ENCODE measurements at places on chromosomes 7 and 10. TPM values are rescaled to one million over a fixed set of nuclear protein-coding genes. Genes with fewer than 3 reads are reported as not detected.

- DNase-seq: peak; percentile 6
These were observed 9.0 kb upstream of the EBF3 start for GRCh38 chr10:129972966-129973673.

DNA sequence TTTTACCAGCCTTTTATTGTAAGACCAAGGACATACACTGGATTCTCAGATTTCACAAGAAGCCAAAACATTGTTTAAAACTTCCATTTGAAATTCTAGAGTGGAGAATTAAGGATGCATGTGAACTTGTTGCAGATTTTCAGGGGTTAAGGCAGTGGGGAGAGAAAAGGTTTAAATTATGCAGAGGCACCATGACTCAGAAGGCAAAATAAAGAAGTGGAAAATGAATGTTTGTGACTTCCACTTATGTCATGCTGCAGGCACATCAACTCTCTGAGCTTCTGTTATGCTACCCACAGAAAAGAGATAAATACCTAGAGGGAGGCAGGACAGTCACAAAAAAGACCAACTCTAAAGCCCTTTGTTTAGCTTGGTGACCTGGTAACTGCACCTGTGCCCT is 84.4 kb upstream of the BET1 start:
- DNase-seq: no peak

The FKBP6 gene
- total RNA-seq: not detected

- DNase-seq: no peak
These were observed 56.6 kb upstream of the ANK3 start for GRCh38 chr10:60446070-60446833.

GRCh38 chr10:69068549-69068948 is 19.4 kb upstream of the SRGN start:
- no peak for DNase-seq

DNA sequence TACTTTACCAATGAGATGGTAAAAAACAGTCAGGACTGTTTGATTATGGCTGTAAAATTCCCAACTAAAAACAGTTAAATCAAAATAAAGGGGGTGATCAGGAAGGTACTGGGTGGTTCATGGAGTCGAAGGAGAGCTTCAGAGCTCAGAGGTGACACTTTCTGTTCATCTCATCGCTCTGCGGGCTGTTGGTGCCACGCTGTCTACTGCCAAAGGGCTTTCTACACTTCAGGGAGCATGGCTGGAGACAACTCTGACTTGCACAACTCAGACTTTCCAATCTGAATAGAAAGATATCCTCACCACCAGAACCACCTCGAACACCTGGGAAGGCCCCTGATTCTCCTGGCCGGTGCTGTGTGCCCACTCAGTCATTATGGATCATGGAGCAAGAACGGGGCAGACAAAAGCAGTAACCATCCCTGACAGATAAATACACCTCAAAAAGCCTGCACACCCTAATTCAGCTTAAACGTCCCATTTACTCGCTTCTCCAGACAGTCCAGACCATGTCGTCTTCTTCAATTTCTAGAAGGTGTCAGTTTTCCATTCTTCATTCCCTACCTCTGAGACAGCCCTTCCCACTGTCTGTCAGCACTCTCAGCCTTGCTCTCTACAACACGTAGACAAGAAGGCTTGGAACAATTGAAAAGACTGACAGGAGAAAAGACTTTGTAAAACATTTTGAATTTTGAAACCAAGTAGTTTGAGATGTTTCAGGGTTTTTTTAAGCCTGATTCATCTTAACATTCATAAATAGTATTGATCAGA is 348.7 kb upstream of the NFE2L3 start:
- no peak for DNase-seq

DNA sequence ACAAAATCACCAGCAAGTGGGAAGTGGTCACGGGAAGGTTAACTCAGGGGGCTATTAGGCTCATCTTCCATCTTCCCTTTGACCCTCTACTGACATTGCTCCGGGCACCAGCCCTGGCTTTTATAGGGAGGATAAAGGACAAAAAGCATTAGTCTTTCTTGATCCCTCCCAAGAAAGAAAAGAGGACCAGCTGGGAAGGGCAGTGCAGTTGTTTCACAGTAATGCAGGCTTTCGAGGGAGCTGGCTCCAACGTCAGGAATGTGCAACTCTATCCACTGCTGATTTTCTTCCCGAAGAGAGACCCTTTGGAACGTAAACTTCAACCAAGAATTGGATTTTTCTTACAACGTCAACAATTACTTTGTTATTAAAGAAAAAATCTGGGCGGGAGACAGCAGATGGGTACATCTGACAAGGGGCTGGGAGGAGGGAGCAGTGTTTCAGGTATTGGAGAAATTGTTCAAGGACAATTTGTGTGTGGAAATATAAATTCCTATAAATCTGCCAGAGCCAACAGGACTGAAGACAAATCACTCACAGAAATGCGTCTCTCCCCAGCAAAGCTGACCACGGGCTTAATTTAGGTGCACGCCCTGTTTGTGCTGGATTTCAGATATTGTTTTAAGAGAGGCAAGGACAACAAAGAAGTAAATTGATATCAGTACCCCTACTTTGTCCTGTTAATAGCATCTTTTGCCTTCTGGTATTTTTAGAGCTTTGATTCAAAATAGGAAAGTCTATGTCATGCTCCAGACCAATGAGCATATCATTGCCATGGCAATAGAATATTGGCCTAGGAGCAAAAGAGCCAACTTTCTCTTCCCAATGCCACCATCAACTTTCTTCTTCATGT is 23.4 kb upstream of the ARID5B start:
- DNase-seq: no peak

- DNase-seq: no peak
These were observed 11.7 kb upstream of the MKI67 start for GRCh38 chr10:128137877-128138276.

DNA sequence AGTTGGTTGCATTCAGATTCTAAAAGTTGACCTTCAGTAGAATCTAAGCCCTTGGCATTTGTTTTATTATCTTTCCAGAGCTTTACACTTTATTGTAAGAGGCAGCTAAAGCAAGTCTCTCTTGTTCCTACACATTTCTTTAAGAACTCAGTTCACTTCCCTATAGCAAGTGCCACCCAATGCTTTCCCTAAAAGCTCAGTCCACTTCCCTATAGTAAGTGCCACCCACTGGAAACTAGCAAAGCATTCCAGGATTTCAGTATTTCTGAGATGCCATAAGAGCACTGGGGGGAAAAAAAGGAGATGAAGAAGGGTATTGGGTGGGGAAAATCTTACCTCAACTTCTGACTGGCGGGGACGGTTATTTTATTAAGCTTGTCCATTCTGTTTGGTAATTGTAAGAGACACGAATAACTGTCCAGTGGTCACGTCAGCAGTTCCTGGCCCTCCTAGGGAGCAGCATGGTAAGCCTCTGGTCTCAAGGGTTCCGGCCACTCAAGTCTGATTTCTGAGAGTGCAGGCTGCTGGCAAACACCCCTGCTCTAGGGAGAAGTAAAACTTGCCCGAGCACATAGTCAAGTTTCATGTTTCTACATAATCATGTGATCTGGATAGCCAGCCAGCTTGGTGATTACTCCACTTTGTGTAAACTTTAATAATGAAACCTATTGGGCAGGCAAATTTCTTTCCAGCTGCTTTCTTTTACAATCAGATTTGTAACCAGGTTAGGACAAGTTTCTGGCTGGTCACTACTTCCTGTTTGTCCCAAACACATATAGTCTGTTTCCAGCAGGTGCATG is at the start of gene BLNK:
BLNK (minus strand) TSS at position 554 of the 800 bp plus-strand sequence; CDS start at position 383, 171 bp downstream.
- no peak for DNase-seq

- no peak for DNase-seq
These were observed 49.1 kb downstream of the ASB4 start for GRCh38 chr7:95534796-95535195.

- DNase-seq: no peak
These were observed 438.6 kb downstream of the TNS3 start for GRCh38 chr7:47143339-47143738.

The EMX2 gene
- 2.0 TPM for total RNA-seq

The UNCX gene
- total RNA-seq: not detected

- no peak for DNase-seq
These were observed 604 bp upstream of the STAM start for GRCh38 chr10:17643339-17643754.

DNA sequence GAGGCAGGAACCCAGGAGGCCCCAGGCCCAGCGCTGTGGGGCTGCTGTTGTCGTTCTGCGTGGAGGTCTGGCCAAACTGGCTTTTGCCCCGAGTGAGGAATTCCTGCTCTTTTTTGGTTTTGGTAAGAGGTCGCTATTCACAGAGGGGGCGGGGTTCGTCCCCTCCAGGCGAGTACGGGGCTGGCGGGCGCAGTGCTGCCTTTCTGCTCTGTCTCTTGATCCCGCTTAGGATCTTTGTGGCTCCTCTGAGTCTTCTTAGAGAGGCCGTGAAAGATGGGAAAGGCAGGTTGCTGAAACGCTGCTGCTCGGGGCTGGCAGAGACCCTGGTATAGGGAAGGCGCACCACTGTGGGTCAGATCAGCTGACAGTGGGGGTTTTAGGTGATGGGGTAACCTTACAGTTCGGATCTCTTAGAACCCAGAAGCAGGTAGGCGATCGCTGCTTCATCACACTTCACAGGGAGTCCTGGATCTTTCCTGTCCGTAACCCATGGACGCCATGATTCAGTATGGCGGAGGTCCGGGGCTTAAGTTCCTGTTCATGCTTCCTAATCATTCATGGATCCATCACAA is 136.7 kb downstream of the KIF20B start:
- no peak for DNase-seq

- DNase-seq: no peak
These were observed 67.8 kb downstream of the ABCC2 start for GRCh38 chr10:99850021-99850766.

DNA sequence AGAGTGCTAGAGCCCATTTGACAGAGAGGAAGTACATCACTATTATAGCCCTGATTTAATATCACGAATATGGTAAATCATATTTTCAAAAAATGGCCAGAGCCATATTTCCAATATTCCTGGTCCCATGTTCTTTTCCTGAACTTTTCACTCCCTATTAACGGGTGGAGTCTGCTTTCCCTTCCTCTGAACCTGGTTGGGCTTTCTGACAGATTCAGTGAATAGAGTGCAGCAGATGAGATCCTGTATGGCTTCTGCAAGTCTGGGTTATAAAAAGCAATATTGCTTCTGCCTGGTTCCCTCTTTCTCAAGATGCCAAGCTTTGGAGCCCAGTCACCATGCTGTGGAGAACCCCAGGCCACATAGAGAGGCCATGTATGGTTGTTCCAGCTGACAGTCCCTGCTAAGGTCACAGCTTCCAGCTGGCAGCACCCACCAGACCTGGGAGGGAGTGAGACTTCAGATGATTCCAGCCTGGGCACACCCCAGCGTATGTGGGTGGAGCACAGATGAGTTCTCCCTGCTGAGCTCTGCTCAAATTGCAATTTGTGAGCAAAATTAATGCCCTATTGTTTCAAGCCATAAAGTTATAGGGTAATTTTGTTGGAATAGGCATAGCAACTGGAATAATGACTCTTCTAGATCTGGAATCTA is 17.9 kb upstream of the CHCHD3 start:
- no peak for DNase-seq

Data from frontal cortex (tissue), 4 donors.